ENCODE measurements at places on chromosomes 5 and 9. TPM values are rescaled to one million over a fixed set of nuclear protein-coding genes. Genes with fewer than 3 reads are reported as not detected.

Gene IL9
- not detected for total RNA-seq

Gene SMIM32
- total RNA-seq, result 0.63 TPM

Gene SERF1B
- total RNA-seq, result 62.9 TPM

Gene FYB1
- total RNA-seq, result 2.5 TPM

Gene CBY3
- not detected for total RNA-seq

Gene STPG3
- not detected for total RNA-seq

Gene RBM27
- 39.8 TPM for total RNA-seq

Gene CKS2
- 31.6 TPM for total RNA-seq

Gene PRUNE2
- 29.1 TPM for total RNA-seq

Gene COL15A1
- total RNA-seq, result 11.3 TPM

All from parietal lobe (tissue), 2 donors.